ENCODE measurements at places on chromosomes 1 and 21.

DNA sequence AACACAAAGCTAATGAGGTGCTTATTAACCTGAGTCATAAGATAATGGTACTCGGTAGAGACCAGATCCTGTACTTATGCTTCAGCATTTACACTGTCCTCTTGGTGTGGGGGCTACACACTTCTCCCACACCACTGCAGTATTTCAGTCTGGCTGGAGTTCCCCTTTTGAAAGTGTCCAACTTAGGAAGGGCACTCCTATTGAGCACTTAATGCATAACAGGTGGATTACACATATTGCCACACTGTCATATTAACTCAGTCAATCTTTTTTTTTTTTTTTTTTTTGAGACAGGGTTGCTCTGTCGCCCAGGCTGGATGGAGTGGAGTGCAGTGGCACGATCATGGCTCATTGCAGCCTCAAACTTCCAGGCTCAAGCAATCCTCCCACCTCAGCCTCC is 1.5 kb downstream of the GPATCH4 start:
- DNase-seq = no peak

DNA sequence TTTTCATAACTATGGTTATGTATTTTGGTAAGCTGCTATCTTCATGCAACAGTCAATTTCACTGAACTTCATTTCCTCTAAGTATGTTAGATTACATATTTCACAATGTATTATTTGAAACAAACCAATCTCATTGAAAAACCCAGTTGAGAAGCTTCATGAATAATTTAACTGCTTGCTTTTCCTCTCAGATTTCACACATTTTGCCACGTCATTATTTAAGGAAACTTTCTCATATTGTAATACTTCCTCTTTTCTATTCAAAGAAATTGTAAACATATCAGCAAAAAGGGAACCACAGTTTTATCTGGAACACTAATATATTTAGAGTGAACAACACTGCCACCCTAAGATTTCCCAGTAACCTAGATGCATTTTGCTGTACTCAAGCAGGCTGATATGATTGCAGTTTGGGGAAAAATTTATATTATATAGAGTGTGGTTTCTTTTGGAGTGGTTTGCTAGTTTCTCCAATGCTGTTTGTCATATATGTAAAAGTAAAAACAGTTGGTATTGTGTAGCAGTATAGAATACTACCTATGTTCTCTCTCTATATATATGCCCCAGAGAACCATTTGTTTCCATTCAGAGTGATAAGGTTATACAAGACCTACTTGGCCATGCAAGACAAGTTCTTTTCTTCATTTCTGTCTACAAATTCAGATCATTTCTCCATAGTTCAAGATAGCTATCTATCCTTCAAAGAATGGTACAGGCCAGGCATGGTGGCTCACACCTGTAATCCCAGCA is 28.4 kb upstream of the AHCTF1 start:
- DNase-seq = no peak

- DNase-seq = no peak
Observed at GRCh38 chr1:54188291-54188690, 11.5 kb downstream of the CYB5RL start.

- no peak for DNase-seq
Observed at GRCh38 chr1:15016526-15016925, 137.0 kb upstream of the TMEM51 start.

DNA sequence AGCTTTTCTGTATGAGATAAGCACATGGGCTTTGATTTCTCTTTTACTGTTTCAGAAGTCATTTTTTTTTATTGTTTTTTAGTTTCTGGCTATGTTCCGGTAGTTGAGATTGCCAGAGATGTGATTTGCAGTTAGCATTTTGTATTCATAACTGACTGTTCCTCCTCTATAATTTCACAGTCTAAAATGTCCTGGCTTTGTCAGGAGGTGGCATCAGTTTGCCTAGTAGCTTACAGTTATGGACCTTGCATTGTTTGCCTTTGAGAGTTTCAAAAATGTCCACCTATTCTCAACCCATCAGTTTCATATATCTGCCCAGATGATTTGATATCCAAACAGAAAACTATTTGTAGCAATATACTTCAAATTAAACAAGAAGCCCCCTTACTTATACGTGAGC is 39.5 kb upstream of the ST6GALNAC3 start:
- peak; percentile 24 for DNase-seq

DNA sequence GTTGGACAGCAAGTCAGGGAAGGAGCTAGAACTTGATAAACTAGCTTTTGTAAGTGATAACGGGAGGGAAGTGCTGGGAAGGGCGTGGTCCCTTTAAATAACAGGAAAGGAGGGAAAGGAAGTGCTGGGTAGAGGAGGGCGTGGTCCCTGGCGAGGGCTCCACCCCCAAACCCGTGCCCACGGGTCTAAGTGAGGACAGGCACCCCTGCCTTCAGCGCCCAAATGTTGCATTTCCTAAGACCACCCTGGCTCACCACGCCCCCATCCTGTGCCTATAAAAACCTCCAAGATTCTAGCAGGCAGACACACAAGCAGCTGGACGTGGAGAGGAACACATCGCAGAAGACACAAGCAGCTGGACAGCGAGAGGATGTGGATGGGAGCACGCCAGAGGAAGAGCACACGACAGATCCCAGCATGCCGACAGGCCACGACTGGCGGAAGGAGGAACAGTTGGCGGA is 58.5 kb downstream of the PALMD start:
- no peak for DNase-seq

DNA sequence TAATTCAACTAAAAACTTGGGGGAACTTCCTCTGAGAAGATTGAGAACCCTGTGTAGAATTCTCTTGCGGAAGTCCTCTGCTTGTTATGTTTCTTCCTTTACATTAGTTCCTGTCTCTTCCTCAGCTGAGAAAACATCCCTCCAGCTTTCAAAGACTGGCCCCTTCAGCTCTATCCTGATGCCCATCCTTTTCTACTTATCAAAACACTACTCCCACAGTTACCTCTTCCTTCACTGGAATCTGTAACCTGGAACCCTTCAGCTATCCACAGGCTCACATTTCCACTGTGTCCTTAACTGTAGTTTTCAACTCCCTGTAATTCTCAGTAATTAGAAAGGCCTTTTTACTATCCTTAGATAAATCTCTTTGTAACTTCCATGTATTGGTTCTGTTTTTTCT is 6.0 kb upstream of the DEDD start:
- DNase-seq = no peak

DNA sequence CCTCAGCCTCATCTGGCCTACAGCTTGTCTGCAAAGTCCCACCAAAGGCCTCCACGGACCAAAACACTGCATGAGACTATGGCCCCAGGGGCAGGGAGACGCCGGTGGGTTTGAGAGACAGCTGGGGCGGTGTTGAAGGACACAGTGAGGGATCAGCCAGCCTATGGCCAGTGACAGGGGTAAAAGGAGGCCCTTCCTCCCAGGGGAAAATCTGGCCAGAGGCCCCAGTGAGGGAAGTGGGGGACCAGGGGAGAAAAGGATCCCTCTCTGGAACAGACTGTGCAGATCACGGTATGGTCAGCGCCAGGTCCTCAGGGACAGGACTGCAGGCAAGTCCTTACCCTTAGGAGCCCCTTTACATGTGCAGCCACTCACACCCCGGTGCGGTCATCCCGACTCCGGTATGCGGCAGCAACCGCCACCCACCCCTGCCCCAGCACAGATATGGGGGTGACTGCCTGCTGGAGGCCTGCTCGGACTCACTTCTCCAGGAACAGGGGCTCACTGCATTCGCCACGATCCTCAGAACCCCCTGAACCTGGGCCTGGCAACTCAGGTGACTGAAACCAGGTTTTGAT is 1.3 kb downstream of the CERS2 start:
- DNase-seq = no peak

DNA sequence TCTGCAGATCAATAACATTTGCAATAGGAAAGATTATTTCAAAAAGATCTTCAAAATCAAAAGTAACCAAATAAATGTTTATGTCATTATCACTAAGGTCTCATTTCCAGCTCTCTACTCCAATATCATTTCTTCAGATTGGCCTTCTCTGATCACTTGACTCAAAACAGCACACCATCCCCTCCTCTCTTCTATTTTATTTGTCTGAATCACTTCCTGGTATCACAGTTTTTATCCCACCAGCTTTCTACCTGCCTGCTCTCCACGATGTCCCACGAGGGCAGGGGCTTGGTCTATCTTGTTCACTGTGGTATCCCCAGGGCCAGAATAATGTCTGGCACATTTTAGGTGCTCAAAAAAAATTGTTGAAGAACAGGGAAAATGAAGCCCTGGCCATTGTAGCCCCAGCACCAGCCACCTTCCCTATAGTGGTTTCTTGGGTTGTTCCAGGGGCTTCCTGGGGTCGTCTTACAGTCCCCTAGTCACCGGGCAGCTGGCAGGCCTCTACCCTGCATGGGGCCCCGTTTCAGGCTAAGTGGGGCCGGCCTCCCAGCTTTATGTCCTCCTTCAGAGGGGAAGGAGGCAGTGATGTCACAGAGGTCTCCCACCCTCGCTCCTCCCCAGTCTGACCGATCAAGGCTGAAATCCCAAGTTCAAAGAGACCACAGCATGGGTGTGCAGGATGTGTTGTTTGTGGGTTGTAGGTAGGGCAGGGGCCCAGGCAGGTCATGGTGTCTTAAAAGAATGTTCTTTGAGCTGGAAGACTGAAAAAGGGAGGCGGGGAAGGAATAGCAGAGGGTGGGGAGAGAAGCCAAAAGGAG is 3.5 kb upstream of the PADI1 start:
- DNase-seq = no peak

DNA sequence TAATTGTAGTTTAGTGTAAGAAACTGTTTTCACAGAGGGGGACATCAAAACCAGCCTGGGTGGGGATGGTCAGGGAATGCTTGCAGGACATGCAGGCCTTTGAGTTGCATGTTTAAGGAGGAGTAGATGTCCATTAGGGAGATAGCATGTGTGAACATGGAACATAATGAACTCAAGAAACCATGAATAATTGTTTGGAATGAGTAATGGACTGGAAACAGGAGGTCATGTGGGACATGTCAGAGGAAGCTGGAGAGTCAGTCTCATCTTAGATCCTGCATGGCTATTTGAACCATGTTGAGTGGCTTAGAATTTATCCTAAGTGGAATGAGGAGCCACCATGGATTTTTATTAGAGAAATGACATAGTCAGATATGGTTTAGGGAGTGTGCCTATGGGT is 86.4 kb downstream of the RPE65 start:
- DNase-seq = peak; percentile 28

GRCh38 chr1:236489710-236490377 is 33.9 kb upstream of the LGALS8 start:
- DNase-seq = peak; percentile 50

DNA sequence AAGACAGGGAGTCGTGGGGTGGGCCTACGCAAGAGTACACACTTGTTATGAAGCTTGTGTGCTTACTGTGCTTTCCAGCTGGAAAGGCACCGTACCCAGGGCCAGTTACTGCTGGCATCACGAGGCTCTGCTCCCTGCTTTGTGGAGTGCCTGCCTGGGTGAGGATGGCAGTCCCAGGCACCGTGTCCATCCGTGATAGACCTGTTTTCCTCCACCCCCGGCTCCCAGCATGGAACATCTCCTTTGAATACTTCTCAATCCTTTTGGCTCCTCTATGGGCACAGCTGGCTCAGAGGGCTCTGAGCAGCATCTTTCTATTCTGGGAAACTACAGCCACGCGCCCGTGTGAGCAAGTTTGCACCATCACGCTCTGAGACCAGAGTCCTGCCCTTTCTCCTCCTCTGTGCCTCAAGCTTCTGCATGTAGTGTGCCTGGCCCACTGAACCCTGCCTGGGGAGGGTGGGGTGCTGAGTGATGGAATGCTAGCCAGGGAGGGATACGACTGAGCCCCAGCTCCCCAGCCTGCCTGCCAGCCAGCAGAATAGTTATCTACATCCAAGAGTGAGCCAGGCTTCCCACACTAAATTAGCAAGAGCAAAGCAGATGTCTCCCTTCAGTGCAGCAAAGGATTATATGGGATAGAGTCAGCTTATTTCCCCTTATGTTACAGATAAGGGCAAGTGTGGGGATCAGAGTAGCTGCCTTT is 7.1 kb upstream of the TNR start:
- DNase-seq = no peak

GRCh38 chr1:56382929-56383328 is 196.4 kb downstream of the PLPP3 start:
- DNase-seq = no peak

GRCh38 chr1:89198491-89199072 is at the start of gene GBP4:
TSS of gene GBP4 (minus strand) at chr1:89198942. CDS start at chr1:89198834, 108 bp downstream.
- no peak for DNase-seq

DNA sequence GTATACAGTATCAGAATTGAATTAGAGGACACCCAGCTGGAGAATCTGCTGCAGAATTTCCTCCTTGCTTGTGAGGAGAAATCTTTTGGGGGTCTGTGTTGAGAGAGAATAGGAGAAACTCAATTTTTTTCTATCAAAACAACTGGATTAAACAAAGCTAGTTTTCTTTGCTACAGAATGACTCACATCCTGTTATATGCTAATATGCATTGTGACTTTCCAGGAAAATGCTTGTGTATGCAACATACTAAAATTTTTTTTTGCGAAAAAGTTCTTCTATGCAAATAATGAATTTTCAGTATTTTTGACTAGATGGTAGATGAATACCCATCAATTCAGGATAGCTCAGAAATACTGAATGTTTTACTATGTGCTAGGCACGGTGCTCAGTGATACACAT is 2.2 kb downstream of the VAMP4 start:
- DNase-seq = no peak

- DNase-seq = no peak
Observed at GRCh38 chr1:46547481-46548383, 3.7 kb downstream of the KNCN start.

DNA sequence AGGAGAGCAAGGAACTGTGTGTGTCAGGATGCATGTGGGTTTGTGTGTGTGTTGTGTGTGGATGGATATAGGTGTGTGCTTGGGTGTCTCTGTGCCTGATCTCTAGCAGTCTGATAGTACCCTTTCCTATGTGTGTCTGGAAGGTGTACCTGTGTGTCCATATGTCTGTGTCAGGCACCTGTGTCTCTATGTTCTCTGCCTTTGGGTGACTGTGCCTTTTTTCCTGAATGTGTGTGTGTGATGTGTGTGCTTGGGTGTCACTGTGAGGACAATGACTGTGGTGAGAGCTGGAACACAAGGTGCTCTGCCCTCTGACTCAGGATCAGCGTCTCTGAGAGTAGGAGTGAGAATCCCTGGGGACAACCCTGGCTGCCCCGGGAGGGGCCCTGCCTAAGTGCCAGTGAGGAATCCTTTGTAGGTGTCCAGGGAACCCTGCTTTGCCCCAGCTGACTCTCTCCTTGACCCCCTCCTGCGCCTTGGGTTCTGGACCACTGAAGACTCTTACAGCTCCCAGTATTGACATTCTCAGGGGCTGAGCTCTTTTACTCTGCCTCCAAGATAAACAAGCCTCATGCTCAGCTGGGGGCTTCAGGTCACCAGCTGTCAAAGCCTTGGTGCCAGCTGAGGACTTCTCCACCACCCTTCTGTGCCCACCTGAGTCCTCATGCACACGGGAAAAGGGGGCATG is 735 bp upstream of the EFNA3 start:
- no peak for DNase-seq

- DNase-seq = no peak
Observed at GRCh38 chr1:172898866-172899265, 151.9 kb downstream of the TNFSF18 start.

- peak; percentile 84 for DNase-seq
Observed at GRCh38 chr1:111489604-111490003, 13.8 kb downstream of the ADORA3 start.

- DNase-seq = no peak
Observed at GRCh38 chr1:204376919-204377799, 17.4 kb upstream of the PLEKHA6 start.

- DNase-seq = no peak
Observed at GRCh38 chr1:214403431-214403830, 122.5 kb downstream of the SMYD2 start.

Data from foreskin melanocyte (primary cell).